ENCODE measurements at places on chromosomes 4 and X.

GRCh38 chr4:166421556-166422156 lies 548.6 kb downstream of the TLL1 start:
- DNase-seq = no peak

DNA sequence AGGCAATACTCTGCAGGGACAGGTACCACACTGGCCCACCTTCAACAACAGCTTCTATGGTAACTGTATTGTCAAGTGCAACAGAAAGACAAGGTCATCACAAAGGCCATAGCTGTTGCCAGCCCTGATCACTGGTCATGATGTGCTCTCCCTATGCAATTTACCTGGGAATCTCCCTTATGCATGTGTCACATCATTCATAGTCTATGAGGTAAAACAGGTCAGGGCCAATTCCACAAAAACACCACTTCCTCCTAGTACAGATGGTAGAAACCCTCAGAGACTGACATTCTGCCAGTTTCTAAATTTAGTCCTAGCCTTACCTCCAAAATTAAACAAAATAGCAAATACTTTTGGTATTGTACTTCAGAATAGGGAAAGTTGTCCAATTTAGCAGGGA lies 132.8 kb downstream of the MGST2 start:
- no peak for DNase-seq

- no peak for DNase-seq
Measured at GRCh38 chrX:134570899-134571298, 87.4 kb downstream of the PLAC1 start.

DNA sequence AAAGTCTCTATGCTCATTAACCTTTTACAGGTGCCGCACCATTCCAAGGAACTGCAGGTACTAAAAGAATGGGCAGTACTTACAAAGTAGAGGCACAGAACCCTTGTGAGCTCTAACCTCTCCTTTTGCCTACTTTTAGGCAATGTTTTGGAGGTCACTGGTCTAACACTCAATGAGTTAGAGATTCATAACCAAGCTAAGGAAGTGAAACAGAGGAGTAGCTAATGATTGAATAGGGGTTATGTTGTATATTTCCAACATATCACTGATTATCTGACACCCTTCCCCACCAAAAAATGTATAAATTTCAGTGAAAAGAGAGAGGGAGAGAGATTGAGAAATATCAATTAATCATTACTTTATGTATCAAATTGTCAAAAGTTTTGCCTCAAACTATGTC lies 269.3 kb downstream of the PCDH7 start:
- DNase-seq = no peak

DNA sequence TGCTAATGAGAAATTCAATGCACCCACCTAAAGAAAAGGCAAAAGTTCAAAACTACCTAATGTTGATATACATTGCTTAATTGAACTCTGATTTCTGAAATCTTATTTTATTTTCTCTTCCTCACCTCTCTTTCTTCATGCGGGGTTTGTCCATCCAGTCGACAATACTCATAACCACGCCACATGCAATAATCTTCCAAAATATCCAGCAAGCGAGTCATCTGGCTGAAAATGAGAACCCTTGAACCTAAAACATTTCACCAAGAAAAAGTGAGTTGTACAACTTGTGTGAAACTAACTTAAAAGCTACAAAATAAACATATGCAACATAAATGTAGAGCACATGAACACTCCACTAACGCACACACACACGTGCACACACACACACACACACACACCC lies 26.7 kb downstream of the SMARCA1 start:
- no peak for DNase-seq

DNA sequence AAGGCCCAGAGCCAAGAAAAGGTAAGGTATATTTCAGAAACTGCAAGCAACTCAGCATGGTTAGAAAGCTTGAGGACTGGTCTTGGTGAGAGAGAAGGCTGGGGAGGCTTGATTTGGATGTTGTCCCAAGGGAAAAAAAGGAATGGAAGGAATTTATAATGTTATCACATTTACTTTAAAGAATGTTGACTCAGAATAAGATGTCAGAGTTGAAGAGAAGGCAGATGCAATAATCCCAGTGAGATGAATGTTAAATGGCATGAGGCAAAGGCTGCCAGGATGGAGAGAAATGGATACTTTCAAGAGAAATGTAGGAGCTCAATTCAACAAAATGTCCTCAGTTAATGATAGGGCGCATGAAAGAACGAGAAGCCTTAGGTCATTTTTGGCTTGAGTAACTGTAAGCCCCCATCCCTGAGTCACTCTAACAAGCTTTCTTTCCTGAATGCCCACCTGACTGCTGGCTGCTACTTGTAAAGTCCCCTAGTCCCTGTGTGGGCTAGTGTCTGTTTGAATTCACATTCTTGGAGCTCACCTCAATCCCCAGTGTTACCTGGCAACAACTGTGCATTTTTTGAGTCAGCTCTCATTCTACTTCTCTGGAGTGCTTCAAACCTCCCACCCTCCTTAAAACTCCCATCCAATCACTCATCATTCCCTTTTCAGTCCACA lies 103.0 kb upstream of the TAPT1 start:
- DNase-seq = no peak

DNA sequence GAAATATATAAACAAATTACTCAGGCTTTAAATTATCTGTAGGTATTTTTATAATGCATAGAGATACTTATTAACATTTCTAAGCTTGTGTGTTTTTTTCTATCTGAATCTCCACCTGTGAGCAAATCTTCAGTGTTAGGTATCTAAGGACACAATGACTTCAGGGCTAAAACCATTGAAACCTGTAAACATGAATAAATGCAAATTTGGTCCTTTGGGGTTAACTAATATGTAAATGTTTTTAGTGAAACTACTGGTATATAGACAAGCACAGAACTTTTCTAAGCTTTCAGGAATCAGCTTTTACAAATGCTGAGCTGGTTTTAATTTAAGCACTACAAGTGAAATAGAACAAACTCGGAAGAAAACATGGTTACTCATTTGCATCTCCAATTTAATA lies 147.9 kb downstream of the FBXO8 start:
- no peak for DNase-seq

- DNase-seq = no peak
Measured at GRCh38 chr4:176262243-176262642, 6.8 kb downstream of the ASB5 start.

- DNase-seq = no peak
Measured at GRCh38 chrX:71664889-71665491, 2.4 kb upstream of the LOC101059915 start.

- no peak for DNase-seq
Measured at GRCh38 chr4:113423631-113424030, 337.9 kb downstream of the CAMK2D start.

All from stimulated activated CD8-positive, alpha-beta memory T cell treated with anti-CD3 and anti-CD28 coated beads, Interleukin-4, amount 100 ng/mL, for 1 hour (primary cell).